ENCODE measurements at places on chromosomes 1 and 21.
A peak's percentile ranks its signal among the peaks of the same experiment; 100 is the strongest.

GRCh38 chr1:184419350-184420161 is 32.7 kb downstream of the C1orf21 start:
- no peak for DNase-seq

- DNase-seq = no peak
Observed at GRCh38 chr1:205581321-205581980, 50.4 kb downstream of the ELK4 start.

DNA sequence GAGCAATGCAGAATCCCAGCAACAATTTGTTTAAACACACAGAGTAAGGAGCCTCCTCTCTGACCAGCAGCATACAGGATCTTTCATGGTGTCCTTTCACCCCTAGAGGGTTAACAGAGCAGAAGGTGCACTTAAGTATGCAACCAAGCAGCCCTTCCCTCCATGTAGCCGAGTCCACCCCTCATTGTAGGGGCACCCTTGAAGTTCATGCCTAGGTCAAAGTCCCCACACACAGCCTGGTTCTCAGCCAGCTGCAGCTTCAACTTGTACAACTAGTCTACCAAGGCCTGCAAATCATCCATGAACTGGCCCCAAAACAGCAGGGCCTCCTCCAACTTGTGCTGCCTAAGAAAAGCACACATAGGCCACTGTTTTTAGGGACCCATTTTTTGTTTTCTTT is 7.0 kb upstream of the BMP8B start:
- DNase-seq = no peak

- no peak for DNase-seq
Observed at GRCh38 chr1:183896466-183897048, 91.6 kb downstream of the RGL1 start.

DNA sequence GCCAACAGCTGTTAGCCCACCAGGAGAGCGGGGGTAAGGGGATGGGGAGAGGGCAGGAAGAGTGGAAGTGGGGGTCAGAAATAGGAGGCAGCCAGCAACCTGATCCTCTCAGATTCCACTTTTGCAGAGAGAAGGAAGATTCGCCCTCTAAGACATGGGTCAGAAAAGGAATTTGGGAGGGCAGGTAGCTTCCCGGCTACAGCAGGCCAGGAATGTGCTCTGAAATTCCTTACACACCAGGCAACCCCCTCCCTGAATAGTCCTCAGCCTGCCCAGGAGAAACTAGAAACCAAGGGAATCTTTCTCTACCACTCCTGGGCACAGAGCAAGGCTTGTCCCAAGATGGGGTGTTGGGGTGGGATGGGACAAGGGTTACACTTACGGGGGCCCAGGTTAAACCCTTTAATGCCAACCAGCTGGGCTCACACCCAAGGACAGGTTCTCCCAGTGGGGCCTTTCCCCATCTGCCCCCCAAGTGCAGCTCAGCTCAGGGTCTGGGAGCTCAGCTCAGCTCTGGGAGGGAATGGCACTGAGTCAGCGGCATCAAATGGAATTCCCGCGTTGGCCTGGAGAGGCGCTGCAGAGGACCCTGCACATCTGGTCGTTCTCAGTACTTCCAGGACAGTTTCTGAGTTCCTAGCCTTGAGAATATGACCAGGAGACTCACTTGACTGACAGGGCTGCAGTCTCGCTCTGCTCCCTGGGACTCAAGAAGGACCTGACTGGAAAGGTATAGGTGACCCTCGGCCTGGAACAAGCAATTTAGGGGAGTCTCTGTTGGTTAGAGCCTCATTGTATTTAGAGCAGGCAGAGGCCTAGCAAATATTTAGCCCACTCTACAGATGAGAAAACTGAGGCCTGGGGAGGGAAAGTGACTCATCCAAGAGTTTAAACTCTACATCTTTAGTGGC is 761 bp downstream of the TNNT2 start:
- DNase-seq = peak; percentile 85

DNA sequence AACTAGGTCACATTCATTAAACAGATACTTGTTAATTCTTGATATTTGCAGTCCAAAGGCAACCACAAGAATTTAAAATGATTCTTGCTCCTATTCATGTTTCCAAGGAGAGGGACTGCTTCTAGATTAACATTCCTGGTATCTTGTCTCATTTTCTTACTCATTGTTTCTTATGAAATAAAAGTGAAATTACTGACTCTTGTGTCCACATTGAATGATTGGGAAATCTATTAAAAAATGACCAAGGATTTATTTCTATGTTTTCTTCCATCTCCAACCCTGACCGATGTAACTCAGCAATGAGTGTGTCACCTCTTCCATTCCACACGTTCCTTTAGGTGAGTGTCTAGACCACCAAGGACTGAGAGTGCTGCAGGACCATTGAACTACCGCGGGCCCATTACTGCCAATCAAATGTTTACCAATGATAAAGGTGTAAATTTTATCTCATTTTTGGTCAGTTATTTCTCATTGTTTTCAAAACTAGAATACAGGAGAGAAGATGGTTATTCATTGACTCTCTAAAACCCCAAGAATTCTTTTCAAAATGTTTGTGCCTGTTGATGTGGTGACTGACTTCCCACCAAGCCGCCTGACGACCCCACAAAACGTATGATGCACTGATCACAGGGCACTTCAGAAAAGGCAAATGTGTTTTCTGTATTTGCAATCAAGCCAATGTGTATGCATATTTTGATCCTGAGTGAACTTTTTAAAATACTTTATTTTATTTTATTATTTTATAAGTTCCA is 414.6 kb upstream of the PTBP2 start:
- no peak for DNase-seq

GRCh38 chr1:12473596-12474362 is 144.2 kb downstream of the DHRS3 start:
- no peak for DNase-seq

GRCh38 chr1:102879439-102879993 is 228.8 kb downstream of the COL11A1 start:
- DNase-seq = no peak

GRCh38 chr1:228837817-228838716 is 102.8 kb downstream of the RHOU start:
- DNase-seq = no peak

DNA sequence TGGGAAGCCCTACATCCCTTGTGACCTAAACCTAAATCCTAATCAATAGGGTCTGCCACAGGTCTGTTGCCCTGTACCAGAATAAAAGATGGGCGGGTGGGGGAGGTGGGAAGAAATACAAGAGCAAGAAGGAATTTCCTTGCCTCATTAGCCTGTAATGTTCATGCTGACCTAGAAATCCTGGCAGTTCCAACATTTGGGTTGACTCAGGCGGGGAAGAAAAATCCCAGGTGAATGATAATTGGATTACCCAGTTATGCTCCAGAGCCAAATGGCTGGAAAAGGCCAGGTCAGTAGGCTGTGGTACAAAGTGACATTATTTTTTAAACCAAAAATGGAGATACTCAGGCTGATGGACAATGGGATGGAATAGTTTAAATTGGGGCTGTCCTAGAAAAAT is 27.3 kb upstream of the A3GALT2 start:
- no peak for DNase-seq

- no peak for DNase-seq
Observed at GRCh38 chr1:245419461-245419978, 264.7 kb downstream of the KIF26B start.

DNA sequence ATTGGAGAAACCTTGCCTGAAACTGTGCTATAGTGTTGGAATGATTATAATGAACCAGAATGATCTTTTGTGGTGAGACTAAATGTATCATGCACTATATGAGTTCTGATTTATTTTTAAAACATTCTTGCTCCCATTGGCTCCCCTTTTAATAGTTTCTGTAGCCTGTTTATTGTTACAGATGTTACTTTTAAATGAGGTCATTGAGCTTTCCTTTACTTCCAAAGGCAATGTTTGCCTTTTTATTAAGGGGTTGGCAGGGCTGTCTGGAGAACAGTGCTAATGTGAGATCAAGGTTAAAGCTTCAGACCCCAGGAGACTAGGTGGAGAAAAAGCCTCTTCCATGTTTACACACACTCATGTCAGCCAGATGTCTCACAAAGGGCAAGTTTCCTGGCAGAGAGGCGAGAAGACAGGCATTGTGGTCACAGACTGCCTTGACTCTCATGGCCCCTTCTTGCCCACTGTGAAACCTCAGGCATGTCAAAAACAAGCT is 120.6 kb upstream of the RAVER2 start:
- no peak for DNase-seq

- no peak for DNase-seq
Observed at GRCh38 chr1:89689234-89689633, 56.3 kb downstream of the LRRC8C start.

GRCh38 chr1:11654939-11655808 is 497 bp downstream of the FBXO44 start:
- no peak for DNase-seq

DNA sequence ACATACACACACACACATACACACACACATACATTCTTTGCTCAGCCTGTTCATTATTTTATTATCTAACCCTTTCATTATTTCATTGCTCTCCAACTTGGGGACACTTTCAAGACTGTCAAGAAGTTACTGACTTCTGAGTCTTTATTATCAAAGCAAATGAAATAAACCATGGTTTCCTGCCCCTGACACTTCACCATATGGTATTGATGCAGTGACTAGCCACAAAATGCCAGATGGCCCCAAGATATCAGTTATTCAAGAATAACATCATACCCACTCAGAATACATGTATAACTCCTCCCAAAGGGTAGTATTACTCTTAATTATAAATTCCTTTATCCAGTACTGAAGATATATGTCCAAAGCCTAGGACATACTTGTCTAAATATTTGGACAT is 197.3 kb downstream of the MRPL39 start:
- DNase-seq = no peak
